ENCODE measurements at places on chromosomes 3 and 15. TPM values are rescaled to one million over a fixed set of nuclear protein-coding genes. Genes with fewer than 3 reads are reported as not detected.

ZNF445 gene
- total RNA-seq = 11.7 TPM

PTH1R gene
- total RNA-seq = 1.00 TPM

BHLHE40 gene
- total RNA-seq = 15.9 TPM

ARGFX gene
- not detected for total RNA-seq

ASB7 gene
- 21.1 TPM for total RNA-seq

CELF6 gene
- total RNA-seq = 0.37 TPM

TIGIT gene
- not detected for total RNA-seq

ZNF148 gene
- 42.4 TPM for total RNA-seq

FSTL1 gene
- 921 TPM for total RNA-seq

ATP13A5 gene
- not detected for total RNA-seq

EFCC1 gene
- total RNA-seq = not detected

RBM6 gene
- total RNA-seq = 62.8 TPM

COLQ gene
- 0.75 TPM for total RNA-seq

ANKRD63 gene
- not detected for total RNA-seq

CCK gene
- 0.62 TPM for total RNA-seq

ISG20 gene
- total RNA-seq = 4.2 TPM

SERF2 gene
- 546 TPM for total RNA-seq

ZNF502 gene
- 5.8 TPM for total RNA-seq
